CD4-positive, CD25-positive, alpha-beta regulatory T cell (primary cell): ENCODE measurements at places on chromosomes 13 and 19.
A peak's percentile ranks its signal among the peaks of the same experiment; 100 is the strongest.

DNA sequence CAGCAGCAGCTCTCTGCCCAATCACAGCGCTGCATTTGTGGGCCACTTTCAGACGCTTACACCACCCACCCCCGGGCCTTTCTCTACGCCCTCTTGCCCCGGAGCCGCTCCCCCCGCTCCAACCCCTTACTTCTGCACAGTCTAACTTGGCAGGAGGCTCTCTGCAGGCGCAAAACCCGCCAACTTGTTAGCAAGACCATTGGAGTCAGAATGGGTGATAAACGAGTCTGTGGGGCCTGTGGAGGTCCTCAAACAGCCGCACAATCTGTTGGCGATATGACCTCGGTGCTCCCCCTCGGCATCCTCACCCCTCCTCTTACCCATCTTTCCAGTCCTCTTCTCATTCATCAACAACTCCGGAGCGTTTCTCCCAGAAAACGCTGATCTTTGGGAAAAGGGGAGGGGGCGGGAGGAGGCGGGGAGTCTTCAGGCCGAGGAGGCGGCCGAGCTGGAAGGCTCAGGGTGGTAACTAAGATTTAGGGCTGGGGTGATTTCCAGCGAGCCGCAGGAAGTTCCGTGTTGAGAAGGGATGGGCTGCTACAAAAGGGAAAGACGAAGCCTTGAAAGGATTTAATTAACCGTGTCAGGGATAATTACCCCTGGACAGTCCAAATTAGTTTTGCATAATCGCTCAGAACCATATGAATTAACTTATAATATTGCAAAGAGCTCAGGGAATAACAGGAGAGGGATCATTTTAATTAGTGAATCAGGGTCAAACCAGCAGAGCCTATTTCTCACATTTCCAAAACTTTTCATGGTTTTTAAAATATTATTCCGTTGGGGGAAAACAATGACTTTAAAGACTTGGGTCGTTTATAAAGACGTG, 4.1 kb downstream of the SOX21 start:
- no peak for DNase-seq
- H3K27ac ChIP-seq, result no peak overlapping the region
- H3K4me3 ChIP-seq, result no peak overlapping the region
- H3K36me3 ChIP-seq, result no peaks in the 10 kb centered on the region
- H3K4me1 ChIP-seq, result peaks cover 33% of the 10 kb centered on the region

DNA sequence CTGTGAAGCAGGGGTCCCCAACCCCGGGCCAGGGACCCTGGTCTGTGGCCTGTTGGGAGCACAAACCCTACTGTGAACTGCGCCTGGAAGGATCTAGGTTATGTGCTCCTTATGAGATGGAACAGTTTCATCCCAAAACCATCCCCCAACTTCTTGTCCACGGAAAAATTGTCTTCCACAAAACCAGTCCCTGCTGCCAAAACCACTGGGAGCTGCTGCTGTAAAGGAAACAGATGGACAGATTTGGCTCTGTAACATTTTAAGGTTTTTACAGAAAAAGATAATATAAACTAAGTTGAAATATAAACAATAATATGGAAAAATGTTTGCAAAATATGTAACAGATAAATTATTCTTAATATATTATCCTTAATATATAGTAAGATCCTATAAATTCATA, 73.7 kb downstream of the COG6 start:
- H3K4me1 ChIP-seq, result no peaks in the 10 kb centered on the region
- DNase-seq, result no peak
- H3K27me3 ChIP-seq, result no peaks in the 10 kb centered on the region
- H3K27ac ChIP-seq, result no peak overlapping the region
- no peak overlapping the region for H3K4me3 ChIP-seq
- peaks cover 22% of the 10 kb centered on the region for H3K36me3 ChIP-seq

GRCh38 chr13:48731001-48731658, 77.4 kb downstream of the CYSLTR2 start:
- DNase-seq, result peak; percentile 17
- H3K4me3 ChIP-seq, result peak overlapping the region; percentile 70
- no peaks in the 10 kb centered on the region for H3K27me3 ChIP-seq

DNA sequence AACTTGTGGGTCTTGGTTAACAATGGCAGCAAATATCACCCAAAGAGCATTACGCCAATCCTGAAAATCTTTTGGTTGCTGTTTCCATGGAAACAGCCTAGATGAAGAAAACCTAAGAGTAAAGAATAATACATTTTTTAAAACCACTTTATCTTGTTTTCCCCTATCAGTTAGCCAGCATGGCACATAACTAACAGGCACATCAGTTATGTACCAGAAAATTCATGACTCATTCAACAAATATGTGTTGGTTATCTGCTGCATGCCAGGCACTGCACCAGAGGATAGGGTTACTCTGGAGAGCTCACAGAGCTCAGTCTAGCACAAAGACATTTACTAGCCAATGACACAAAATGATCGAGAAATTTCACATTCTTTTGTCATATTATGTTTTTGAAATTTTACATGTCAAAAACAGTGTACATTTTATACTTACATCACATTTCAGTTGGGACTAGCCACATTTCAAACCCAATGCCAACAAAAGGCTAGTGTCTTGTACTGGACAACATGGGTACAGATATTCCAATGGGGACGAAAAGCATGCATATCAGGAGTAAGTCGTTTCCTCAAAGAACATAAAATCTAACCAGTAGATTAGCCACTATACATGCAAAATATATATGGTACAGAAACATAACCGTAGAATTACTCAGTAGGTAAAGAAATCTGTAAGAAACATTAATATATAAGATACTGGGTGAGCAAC, 20.3 kb downstream of the LNX2 start:
- H3K4me1 ChIP-seq, result no peaks in the 10 kb centered on the region
- H3K27ac ChIP-seq, result no peak overlapping the region

DNA sequence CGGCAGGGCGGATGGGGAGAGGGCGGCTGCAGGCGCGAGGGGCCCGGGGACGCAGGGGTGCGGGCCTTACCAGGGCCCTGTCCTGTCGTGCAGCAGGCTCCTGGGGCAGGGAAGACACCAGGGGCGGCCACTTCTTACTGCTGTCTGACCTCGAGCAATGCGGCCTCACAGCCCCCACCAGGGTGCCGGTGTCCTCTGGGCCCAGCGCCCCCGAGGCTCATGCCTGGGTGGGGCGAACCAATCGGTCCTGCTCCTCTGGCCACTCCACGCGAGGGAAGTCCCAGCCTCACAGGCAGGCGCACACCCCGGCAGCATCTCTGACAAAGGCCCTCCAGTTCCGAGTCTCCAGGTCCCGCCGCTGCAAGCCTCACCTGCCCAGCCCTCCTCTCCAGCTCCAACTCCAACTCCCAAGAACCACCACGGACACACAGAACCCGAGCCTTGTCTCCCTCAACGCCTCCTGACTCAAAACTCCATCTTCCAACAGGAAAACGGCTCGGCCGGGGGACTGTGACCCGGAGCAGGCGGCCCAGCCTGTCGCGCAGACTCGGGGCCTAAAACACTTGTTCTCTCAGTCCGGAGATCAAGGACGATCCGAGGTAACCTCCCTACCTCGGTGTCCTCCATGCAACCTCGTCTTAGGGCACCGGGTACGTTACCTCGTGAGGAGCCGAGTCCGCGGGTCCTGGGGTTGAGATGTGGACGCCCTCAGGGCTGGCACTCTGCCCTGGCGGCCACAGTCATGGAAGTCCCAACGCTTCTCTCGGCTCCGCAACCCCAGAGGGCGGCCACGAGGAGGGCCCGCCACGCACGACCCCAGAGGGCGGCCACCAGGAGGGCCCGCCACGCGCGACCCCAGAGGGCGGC, 6.5 kb downstream of the FGF22 start:
- H3K36me3 ChIP-seq, result peaks cover 32% of the 10 kb centered on the region
- H3K4me3 ChIP-seq, result no peak overlapping the region
- H3K27ac ChIP-seq, result no peak overlapping the region
- DNase-seq, result no peak
- H3K4me1 ChIP-seq, result no peaks in the 10 kb centered on the region

GRCh38 chr13:47869776-47870175, 131.3 kb downstream of the SUCLA2 start:
- no peak overlapping the region for H3K27ac ChIP-seq
- no peaks in the 10 kb centered on the region for H3K4me1 ChIP-seq
- H3K4me3 ChIP-seq, result no peak overlapping the region
- DNase-seq, result no peak
- H3K36me3 ChIP-seq, result no peaks in the 10 kb centered on the region

DNA sequence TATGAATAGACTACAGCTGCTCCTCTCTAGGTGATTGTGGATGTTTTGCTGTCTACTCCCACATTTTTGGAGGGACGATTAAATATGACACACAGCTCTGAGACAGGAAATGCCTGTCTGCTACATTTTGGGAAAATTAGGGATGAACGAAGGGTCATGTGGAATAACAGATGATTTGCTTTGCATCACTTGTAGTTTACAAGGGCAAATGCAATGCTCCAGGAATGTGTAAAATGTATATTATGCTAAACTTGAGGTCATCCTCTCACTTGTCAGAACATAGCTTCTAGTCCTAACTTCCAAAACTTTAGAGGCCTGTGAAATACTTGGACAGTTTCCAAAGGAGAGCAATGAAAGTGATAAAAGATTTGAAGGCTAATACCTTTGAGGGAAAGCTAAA, 284.2 kb upstream of the DACH1 start:
- H3K36me3 ChIP-seq, result no peaks in the 10 kb centered on the region
- H3K4me1 ChIP-seq, result no peaks in the 10 kb centered on the region
- H3K27ac ChIP-seq, result no peak overlapping the region
- H3K4me3 ChIP-seq, result no peak overlapping the region

- H3K4me3 ChIP-seq, result no peak overlapping the region
- no peak for DNase-seq
- H3K27ac ChIP-seq, result no peak overlapping the region
- H3K4me1 ChIP-seq, result peaks cover 19% of the 10 kb centered on the region
Observed at GRCh38 chr13:50257646-50258045, 242.4 kb downstream of the KCNRG start.
